Hepatic stellate cell (primary cell): ENCODE measurements at places on chromosomes 7 and 10.
A peak's percentile ranks its signal among the peaks of the same experiment; 100 is the strongest.

GRCh38 chr10:28558186-28558585, 25.3 kb downstream of the WAC start:
- no peak for DNase-seq

GRCh38 chr7:6530626-6531491, 20.4 kb downstream of the GRID2IP start:
- no peak for DNase-seq

DNA sequence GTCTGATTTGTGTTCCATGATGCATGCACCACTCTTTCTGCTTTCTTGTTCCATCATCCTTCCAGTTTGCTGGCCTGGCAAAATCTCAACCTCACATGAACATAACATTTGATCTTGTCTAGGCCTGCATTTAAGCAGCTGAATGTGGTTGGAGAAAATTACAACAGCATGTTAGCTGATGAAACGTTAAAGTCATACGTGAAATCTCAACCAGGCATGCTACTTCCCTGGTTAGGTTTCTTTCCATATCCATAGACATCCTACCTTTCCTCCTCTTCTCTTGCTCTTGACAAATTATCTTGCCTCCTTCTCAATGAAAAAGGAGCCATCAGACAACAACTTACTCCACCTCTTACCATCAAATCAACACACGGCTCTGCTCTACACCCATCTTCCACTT, 153.6 kb downstream of the C1GALT1 start:
- DNase-seq = no peak

DNA sequence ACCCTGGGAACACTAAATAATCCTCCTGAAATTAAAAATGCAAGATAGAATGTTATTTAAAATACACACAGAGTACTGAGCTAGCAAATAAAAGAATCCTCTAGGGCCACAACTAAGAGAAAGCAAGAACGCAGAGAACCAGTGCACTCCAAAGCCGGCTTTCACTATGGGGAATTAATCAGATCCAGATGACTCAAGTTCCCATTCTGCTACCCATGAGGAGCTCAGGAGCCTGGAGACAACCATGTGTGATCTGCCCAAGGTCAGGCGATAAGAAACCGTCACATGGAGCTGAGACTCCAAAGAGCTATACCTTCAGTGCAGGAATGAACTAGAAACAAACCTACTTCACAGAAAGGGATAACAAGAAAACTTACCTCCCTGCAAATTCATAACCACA, 19.5 kb upstream of the CYREN start:
- no peak for DNase-seq

GRCh38 chr7:45342236-45342635, 184.6 kb downstream of the RAMP3 start:
- no peak for DNase-seq

DNA sequence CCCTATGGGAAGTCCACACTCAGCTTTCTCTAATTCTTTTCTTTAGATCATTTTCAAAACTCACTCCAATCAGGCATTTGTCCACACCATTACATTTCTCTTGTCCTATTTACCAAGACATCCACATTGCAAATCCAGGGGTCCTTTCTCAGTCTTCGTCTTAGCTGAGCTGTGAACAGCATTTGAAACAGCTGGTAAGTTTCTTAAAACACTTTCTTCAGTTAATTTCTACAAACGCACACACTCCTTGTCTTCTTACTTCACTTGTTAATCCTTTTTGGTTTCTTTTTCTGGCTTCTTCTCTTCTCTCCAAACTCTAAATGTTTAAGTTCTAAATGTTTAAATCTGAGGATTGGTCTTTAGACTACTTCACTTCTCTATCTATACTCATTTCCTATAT, 769.3 kb downstream of the PHTF2 start:
- no peak for DNase-seq

GRCh38 chr7:49527182-49527581, 246.3 kb upstream of the VWC2 start:
- DNase-seq = no peak

GRCh38 chr10:68082872-68083271, 7.8 kb upstream of the HERC4 start:
- no peak for DNase-seq

- no peak for DNase-seq
Observed at GRCh38 chr10:63227207-63227895, 94.2 kb downstream of the NRBF2 start.

- DNase-seq = no peak
Observed at GRCh38 chr10:13234172-13234571, at the start of gene UCMA. Gene UCMA (minus strand): TSS chr10:13234374. CDS start chr10:13234258, 116 bp downstream.

GRCh38 chr7:99621271-99621670, 4.5 kb downstream of the ZSCAN25 start:
- DNase-seq = no peak

DNA sequence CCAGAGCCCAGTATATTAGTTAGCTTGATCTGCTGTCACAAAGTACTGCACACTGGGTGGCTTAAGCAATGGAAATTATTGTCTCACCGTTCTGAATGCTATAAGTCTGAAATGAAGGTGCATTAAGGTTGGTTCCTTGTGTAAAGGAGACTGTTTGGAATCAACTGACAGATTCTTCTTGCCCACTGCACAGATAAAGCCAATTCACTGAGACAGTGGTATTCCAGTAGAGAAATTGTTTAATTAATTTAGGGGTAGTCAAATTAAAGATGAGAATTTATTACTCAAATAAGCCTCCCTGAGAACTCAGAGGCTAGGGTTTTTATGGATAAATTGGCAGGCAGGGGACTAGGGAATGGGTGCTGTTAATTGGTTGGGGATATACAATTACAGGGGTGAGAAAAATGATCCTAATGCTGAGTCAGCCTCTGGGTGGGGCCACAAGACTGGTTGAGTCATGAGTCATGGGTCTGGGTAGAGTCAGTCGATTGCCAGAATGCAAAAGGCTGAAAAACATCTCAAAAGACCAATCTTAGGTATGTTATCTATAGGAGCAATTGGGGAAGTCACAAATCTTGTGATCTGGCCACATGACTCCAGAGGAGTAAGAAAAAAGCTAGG, 23.5 kb upstream of the SAMD9L start:
- DNase-seq = no peak

DNA sequence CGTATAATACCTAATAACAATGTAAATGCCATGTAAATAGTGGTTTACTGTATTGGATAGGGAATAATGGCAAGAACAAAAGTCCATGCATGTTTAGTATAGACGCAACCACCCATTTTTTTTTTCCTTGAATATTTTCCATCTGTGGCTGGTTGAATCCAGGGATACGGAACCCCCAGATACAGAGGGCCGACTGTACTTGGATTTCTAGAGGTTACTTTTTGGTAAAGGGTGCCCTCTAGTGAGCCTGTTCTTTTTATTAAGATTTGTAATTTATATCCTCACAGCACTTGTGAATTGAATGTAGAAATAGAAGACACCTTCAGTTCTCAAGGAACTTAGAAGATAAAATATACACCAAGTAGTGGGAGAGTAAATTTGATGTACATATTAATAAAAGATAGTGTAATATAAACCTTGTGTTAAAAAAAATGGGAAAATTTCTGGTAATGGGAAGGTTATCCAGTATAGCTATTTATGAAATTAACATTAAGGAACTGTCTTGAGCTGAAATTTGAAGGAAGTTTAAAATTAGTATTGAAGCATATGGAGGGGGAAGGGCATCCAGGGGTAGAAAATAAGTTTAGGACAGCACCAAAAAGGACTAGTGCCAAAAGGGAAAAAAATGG, 32.0 kb downstream of the EXOC6 start:
- peak; percentile 15 for DNase-seq

GRCh38 chr7:20350996-20351692, 20.4 kb downstream of the ITGB8 start:
- no peak for DNase-seq

DNA sequence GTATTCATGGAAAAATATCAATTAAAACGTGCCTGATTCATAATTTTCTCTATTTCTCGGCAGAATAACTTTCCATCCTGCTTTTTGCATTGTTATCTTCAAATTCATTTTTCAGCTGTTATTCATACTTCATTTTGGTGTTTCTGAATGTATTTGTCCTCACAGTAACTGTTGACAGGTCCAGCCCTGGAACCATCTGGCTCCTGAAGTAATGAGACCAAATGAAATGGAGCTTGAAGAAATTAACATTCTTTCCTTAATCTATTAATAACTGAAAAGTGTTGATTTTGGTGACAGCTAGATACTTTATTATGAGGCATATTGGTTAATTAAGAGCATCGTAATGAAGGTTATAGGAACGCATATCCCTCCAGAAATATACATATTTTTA, 257.0 kb upstream of the MINDY3 start:
- DNase-seq = no peak

- DNase-seq = peak; percentile 53
Observed at GRCh38 chr7:108001764-108002725, 916 bp downstream of the LAMB1 start.
